Upper lobe of right lung (tissue), 1 donor: ENCODE measurements at places on chromosomes 11 and 22.

DNA sequence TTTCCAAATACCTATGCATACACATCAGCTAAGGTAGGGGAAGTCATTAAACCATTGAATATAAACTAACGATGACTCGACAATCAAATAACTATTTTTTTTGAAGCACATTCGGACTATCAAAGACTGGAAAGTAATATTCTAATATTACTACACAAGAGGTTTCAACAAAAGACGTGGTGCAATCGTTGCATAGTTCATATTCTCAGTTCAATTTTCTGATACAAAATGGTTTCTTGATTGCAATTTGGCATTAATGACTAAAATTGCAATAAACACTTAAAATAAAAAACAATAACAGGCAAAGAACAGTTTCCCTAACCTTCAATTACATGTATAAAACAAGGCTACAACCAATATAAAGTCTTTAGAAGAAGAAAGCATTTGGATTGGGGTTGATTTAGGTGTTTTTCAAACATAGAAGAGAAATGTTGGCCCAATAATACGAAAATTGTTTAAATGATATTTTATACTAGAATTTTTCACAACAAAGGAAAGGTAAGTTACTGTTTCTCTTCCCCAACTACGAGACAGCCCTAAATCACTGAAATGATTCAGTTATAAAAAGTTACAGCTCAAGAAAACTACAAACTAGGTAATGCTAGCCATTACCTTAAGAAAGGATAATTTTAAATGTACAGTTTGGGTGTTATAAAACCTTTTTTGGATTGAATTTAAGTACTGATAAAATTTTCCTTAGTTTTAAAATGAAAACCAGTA is 17.6 kb downstream of the BLID start:
- no peak for DNase-seq

DNA sequence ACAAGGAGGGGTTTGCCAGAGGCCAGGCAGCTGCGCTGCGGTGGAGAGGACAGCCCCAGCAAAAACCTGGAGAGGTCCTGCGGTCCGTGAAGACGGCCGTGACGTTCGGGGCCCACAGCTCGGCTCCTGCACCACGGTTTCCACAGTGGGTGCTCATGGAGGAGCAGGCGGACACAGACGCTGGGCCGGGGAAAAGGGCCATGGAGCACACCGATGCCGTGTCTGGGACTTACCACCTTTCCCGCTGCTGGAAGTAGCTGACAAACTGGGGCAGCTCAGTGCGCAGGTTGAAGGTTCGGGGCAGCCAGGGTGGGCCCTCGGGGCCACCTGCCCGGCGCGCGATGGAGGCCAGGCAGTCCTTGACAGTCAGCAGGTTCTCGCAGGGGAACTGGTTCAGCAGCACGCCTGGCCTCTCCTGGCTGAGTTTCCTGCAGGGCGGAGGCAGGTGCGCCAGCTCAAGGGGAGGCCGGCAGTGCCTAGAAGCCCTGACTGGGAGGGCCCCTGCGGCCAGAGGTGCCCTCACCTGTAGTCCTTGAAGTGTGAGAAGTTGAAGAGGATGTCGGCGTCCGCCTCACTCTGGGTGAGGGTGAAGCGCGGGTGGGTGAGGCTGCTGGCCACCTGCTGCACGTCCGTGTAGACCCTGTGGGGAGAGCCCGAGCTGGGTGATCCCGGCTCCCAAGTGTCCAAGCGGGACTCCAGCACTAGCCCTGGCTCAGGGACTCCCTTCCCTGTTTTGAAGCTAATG is 12.8 kb downstream of the TTLL12 start:
- no peak for DNase-seq

DNA sequence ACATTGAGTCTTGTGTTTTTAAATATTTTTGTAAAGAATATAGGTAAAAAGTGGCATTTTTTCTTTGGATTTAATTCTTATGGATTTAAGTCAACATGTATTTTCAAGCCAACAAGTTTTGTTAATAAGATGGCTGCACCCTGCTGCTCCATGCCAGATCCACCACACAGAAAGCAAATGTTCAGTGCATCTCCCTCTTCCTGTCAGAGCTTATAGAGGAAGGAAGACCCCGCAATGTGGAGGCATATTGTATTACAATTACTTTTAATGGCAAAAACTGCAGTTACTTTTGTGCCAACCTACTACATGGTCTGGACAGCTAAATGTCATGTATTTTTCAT is 333 bp upstream of the CD3E start:
- no peak for DNase-seq

DNA sequence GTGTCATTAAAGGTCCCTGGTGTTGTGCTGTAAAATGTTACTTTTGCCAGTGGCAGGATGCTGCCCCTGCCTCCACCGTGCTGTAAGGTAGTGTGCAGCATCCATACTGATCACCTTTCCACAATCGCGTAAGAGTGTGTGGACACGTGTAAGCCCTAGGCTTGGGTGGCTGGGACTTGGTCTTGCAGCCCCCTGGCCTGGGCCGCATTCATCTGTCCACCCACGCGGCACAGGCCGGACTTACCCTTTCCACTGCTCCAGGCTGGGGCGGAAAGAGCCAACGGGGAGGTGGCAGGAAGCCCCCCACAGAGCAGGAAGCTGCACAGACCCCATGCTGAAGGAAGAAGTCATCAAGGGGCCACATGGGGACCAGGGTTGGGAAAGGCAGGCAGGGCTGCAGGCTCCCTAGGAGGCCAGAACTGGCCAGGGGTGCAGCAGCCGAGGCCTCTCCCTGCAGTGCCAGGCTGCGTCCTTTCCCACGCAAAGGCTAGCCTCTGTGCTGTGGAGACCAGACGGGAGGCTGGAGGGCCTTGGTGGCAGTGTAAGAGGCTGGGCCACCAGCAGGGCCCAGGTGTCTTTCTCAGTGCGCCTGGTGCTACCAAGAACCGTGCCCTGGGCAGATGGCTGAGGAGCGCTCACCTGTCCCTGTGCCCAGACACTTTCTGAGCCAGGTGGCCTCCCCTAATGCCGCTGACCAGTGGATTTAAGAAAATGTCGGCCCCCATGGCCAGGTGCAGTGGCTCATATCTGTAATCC is 11.7 kb upstream of the TMEM191C start:
- DNase-seq, result peak; percentile 47

- DNase-seq, result peak; percentile 80
These were observed 41.5 kb downstream of the TRMU start for GRCh38 chr22:46376908-46377524.

GRCh38 chr11:126499131-126499752 is 143.8 kb downstream of the ST3GAL4 start:
- DNase-seq, result peak; percentile 7
